ENCODE measurements at places on chromosomes 12 and 14.

GRCh38 chr12:80219345-80219744 lies 120.0 kb downstream of the OTOGL start:
- no peak for DNase-seq

DNA sequence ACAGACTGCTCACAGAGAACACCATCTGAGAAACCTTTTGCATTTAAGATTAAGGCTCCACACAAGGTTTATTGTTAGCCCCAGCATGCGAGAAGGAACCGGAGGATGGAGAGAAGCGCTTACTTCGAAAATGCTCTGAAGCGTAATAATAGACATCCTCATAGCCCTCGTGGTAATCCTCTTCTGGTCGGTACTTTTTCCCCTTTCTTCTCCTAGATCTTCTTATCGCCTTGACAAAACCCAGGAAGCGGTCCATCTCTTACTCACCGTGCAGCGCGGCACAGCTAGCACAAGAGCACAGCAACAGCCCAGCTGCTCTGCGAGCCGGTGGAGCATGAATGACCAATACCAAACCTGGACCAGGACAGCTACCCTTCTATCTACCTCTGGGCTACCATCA lies 125.1 kb upstream of the GRIP1 start:
- no peak for DNase-seq

- DNase-seq: peak; percentile 54
Measured at GRCh38 chr14:105485739-105486162, 935 bp upstream of the CRIP1 start.

DNA sequence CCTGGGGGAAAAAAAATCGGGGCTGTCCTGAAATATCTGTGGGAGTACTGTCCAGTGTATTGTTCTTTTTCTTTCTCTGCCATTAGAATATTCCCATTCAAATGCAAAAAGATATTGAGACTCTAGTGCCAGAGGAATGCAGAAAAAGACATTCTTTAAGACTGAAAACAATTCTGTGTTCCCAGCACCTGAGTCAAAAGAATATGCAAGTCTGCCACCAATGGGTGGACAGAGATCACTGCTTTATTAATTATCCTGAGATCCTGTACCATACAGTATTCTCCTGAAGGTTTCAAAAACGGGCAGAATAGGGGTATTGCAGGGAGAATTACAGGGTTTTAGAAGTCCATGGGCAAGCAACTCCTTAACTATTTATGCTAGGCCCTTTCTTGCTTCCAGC lies 361.8 kb downstream of the C12orf50 start:
- no peak for DNase-seq

DNA sequence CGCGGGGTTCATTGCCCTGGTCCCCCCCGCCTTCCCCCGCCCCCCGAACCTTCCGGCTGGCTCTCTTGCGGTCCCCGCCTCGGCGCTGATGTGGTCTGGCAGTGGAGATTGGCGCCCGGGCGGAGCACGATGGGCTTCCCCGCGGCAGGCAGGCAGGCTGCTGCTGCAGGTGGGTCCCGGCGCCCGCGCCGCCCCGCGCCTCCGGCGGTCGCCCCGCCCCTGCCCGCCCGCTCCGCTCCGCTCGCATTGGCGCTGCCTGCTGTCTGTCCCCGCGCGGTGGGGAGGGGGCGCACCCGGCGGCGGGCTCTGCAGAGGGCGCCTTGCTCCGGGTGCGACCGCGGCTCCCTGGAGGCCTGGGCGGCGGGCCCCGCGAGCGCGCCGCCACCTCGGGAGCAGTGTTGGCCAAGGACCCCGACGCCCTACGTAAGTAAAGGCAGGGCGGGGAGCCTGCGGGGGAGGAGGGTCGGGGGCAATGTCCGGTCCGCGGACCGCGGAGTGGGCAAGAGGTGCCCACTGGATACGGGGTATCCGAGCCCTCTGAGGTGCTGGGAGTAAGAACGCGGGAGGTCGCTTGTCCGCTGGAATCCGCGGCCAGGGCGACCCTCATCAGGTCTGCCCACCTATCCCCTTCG lies at the start of gene AKAP5:
Gene AKAP5, plus strand, starts transcription at position 309 of the 632 bp plus-strand sequence. CDS start 2,896 bp downstream, outside the sequence.
- peak; percentile 53 for DNase-seq

GRCh38 chr12:99976762-99977161 lies 8.0 kb downstream of the ANKS1B start:
- DNase-seq: no peak

DNA sequence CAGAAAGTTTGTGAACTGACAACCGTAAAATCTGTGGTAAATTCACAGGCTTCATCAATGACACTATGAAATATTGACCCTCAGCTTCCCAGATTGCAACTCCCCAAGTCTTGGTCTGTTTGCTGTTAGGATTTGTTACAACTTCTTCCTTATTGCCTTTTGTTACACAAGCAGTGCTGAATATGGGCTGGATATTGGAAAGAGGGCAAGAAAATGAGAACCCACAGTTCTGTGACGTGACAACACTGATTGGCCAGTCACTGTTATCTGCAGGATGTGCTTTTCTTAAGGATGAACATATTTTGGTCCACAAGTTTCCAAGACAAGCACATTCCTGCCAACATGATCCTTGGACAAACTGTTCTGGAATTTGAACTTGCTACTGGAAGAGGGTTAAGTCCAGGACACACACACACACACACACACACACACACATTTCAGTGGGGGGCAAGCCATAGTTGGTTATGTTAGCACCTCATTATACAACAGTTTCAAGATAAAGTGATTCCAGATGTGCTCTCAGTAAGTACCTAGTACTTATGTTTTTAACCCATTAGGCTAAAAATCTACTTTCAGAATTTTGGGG lies 16.6 kb upstream of the SLC38A2 start:
- DNase-seq: no peak

DNA sequence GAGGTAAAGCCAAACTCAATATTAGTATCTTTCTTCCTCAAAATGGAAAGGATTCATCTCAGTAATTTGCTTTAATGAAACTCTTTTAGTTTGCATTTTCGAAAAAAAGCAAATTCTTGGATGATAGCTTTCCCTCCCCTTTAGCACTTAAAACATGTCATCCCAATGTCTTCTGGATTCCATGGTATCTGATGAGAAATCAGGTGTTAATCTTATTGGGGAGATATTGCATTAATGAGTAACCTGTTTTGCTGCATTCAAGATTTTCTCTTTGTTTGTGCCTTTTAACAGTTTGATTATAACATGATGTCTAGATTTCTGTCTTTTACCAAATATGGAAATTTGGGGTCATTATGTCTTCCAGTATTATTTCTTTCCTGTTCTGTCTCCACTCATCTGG lies 405.1 kb upstream of the FOXG1 start:
- no peak for DNase-seq

DNA sequence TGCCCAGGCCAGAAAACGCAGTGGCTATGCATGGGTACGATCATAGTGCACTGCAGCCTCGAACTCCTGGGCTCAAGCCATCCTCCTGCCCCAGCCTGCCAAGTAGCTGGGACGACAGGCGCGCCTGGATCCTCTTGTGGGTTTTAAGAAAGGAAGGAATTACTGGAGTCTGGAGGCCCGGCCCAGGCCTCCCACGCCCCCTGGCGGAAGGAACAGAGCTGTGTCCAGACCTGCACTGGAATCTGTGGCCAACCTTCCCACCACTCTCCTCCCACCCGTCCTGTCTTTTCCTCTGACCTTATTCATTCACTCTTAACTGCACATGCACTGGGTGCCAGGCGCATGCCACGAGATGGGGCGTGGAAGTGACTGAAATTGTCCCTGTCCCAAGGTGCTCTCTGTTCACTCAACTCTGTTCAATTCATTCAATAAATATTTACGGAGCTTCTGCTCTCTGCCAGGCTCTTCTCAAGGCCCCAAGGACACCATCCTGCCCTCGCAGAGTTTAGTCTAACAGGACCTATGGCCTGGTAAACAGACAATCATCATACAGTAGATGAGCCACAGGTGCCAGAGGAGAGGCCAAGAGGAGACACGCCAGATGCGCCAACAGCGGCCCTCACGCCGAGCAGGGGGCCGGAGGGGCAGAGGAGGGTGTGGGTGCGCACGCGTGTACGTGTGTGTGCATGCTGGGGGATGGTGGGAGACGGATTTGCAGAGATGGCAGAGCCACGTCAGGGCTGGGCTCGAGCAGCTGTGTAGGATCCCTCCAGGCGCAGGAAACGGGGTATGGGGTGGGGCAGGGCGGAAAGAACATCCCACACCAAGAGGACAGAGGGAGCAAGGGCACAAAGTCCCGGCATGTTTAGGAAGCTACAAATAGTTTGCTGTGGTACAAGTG lies 13.7 kb upstream of the TMEM106C start:
- peak; percentile 40 for DNase-seq

DNA sequence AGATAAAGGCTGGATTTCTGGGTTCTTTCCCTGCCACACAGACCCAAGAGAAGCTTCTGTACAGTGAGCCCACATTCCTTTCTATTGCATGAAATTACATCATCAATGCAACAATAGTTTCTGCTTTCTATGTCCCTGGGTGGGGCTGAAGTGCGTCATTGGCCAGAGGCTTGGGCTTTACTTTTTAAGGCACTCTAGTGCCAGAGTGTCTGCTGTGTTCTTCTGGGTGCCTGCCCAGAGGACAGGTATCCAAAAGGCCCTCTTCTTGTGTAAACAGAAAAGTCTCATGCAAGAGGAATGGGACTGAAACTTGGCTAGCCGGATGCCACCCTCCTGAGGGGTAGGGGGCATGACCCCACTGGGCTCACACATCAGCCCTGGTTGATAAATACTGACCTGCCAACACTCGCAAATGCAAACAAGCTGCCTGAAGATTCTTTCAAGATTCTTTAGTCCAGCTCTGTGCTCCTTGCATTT lies 5.9 kb downstream of the KRT86 start:
- no peak for DNase-seq

- no peak for DNase-seq
Measured at GRCh38 chr12:51863363-51863932, 14.9 kb upstream of the FIGNL2 start.

GRCh38 chr12:14367040-14367661 lies 1.7 kb downstream of the ATF7IP start:
- DNase-seq: no peak

DNA sequence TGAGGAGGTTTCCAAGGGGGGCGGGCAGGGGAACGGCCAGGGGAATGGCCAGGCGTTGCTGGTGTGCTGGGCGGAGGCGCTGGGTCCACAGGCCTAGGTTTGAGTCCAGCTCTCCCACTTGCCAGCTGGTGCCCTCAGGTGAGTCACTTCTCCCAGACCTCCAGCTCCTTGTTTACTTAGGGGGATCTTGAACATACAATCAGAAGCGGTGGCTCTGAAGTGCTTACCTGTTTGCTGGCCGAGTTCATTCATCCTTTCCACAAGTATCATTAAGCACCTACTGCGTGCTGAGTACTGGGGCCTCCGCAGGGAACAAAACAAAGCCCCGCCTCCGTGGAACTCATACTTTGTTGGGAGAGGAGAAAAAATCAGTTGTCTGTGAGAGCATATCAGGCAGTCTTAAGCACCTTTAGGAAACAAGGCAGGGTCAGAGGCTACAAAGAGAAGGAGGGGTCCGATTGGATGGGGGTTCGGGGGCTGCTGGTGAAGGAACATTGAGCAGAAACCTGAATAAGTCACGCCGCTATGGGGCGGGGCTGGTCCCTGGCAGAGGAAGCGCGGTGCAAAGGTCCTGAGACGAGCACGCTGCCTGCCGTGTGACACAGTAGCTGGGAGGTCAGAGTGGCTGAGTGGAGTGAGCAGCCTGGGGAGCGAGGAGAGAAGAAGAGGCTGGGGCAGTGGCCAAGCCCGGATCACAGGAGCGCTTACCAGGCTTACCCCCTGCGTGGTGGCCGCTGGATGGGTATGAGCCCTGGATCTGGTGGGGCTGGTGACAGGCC lies 15.1 kb downstream of the MVK start:
- DNase-seq: no peak

GRCh38 chr12:115799610-115800009 lies 477.9 kb downstream of the MED13L start:
- no peak for DNase-seq

- DNase-seq: no peak
Measured at GRCh38 chr14:90349739-90350138, 18.0 kb upstream of the NRDE2 start.

GRCh38 chr14:103736546-103737431 lies 21.2 kb downstream of the ZFYVE21 start:
- DNase-seq: no peak

- no peak for DNase-seq
Measured at GRCh38 chr14:25622763-25623162, 572.8 kb upstream of the STXBP6 start.

DNA sequence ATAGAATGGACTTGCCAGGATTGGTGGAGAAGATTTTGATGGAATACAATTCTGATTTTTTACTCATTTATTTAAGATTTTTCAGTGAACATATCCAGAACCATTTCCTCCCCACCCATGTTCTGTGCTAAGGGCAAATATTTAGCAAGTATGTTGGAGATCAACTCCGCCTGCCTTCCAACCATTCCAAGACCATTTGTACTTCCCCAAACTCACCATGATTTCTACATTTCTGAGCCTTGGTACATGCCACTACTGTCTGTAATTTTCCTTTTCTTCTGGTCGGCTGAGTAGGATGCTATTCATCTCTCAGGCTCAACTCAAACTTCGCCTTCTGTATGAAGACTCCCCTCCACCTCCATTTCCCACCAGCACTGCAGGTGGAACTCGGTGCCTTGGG lies 150.6 kb downstream of the NTF3 start:
- DNase-seq: no peak

DNA sequence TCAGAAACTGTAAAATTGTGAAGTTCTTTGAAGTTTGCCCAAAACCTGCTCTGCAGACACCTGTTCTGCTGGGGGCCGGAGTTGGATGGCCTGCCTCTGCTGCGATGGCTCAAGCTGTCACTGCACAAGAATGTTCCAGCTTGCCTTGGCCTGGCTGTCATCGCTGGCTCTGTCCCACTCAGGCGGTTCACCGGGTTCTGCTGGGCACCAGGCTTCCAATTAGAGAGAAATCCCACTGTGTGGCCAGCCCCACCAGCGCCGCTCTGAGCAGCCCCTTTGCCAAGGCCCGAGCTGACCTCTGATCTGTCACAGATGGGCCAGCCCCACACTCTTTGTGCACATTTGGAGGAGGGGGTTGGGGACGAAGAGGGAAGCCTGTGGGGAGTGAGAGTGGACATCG lies 71.7 kb upstream of the GPATCH2L start:
- no peak for DNase-seq

DNA sequence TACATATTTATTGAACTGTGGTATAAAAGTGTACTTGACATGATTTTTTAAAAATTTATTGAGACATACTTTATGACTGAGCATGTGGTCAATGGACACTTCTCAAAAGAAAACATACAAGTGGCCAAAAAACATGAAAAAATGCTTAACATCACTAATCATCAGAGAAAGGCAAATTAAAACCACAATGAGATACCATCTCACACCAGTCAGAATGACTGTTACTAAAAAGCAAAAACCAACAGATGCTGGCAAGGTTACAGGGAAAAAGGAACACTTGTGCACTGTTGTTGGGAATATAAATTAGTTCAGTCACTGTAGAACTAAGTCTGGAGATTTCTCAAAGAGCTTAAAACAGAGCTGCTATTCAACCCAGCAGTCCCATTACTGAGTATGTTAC lies 1177.6 kb downstream of the GALC start:
- DNase-seq: no peak

- DNase-seq: no peak
Measured at GRCh38 chr14:90883782-90884181, 67.6 kb upstream of the TTC7B start.

DNA sequence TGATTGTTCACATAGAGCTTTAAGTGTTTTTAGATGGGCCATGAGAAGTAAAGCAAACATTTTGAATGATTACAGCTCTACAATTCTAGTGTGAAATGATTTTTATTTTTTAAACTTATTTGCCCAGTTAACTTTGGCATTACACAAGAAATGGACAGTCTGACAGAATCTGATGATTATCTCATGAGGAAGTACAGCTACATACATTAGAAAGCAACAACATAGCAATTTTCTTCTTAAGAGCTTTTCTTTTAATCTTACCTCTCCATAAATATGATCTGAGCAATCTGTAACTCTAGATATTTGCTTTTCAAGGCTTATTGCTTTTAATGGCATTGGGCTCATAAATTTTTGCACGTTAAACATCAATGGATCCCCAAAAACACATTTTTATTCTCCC lies 26.5 kb upstream of the PPP1R12A start:
- DNase-seq: no peak
